ENCODE measurements at places on chromosomes 5 and 9.

DNA sequence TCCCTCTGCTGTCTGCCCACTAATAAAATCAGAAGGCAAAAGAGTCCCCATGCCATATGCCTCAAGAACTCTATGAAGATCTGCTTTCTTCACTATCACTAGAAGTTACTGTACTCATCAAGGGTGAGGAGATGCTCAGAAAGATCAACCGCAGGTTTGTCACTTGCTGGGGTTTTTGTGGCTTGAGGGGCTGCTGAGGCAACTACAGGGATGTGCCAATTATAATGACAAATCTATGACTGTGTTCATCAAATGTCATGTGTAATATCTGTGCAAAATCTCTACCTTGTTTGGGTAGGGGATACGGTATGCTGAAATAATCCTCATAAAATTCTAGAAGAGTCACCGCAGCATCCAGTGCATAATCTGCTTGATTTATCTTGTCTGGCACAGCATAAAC is 13.0 kb downstream of the ERAP1 start:
- no peak for DNase-seq

GRCh38 chr5:51816427-51816826 is 433.2 kb downstream of the ISL1 start:
- DNase-seq, result no peak

DNA sequence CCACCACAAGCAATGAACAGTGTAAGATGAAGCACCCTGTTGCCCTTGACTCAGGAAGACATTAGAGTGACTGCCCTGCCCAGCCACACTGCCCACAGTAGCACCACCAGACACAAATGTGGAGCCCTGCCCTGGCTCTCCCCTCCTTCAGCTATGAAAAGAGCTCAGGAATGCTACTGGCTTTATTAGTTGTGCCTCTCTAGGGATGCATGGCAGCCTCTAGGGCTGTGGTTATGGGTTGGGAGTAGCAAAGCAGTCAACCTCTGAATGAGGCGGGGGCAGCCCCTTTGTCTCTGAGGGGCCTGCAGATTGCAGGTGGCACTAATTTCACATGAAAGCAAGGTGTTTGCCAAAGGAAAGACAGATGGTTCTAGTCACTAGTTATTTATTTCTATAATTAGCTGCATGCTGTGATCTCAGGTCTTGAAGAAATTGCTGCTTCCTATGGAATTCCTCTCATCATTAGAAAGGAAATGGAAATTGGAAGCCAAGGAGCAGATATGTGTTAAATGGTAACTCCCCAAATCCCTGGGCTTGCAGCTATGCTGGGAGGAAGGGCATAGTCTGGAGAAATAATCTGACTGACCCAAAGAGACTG is 259.4 kb downstream of the TLR4 start:
- DNase-seq, result no peak

GRCh38 chr9:20361656-20362570 is 260.4 kb downstream of the MLLT3 start:
- no peak for DNase-seq

DNA sequence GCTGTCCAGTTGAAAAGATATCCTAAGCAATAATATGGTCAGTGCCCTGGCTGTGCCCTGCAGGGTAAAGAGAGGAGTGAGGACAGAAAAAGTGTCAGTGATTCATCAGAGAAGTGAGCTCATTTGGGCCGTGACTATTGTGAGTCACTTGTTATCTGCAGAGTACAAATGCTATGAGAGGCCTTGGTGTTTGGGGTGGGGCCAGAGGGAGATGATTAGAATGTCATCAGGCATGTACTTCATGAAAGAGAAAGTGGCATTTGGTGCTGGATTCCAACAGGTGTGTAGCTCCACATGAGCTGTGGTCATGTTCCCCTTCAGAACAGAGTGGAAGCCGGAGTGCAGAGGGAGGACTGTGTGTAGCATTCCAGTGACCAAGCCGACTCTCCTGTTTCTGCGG is 174.1 kb downstream of the KDM4C start:
- DNase-seq, result no peak

- DNase-seq, result no peak
Observed at GRCh38 chr5:159050316-159051143, 49.2 kb downstream of the EBF1 start.

GRCh38 chr9:133493845-133494540 is 15.1 kb upstream of the SLC2A6 start:
- DNase-seq, result no peak

GRCh38 chr5:131640043-131640856 is 5.2 kb upstream of the RAPGEF6 start:
- DNase-seq, result no peak

GRCh38 chr5:45696206-45696836 is at the start of gene HCN1:
HCN1 (minus strand) TSS chr5:45696380.
- DNase-seq, result peak; percentile 78

- no peak for DNase-seq
Observed at GRCh38 chr5:35470866-35471265, 146.8 kb upstream of the SPEF2 start.

DNA sequence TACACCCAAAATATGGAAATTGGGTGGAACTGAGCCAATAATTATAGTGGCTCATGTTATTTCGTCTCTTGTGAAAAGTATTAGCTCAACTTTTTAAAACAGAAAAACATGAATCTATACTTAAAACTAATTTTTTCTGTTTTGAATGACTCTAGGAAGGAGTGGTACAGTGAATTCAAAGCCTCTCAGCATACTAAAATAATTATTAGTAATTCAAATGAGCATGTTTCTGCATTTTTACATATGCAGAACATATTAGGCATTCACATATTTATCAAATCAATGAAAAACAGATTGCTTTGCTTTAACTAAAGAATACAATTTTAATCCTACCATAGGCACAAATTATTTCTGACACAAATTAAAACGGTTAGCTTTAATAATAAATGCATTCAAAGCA is 54.3 kb downstream of the CSNK1A1 start:
- DNase-seq, result no peak

GRCh38 chr5:60143942-60144549 is 250.5 kb upstream of the PDE4D start:
- no peak for DNase-seq

GRCh38 chr5:172906888-172907287 is 52.3 kb upstream of the RPL26L1 start:
- no peak for DNase-seq

- peak; percentile 61 for DNase-seq
Observed at GRCh38 chr9:20593537-20593936, 28.8 kb downstream of the MLLT3 start.

GRCh38 chr5:53276825-53277224 is 167.3 kb upstream of the MOCS2 start:
- DNase-seq, result no peak

DNA sequence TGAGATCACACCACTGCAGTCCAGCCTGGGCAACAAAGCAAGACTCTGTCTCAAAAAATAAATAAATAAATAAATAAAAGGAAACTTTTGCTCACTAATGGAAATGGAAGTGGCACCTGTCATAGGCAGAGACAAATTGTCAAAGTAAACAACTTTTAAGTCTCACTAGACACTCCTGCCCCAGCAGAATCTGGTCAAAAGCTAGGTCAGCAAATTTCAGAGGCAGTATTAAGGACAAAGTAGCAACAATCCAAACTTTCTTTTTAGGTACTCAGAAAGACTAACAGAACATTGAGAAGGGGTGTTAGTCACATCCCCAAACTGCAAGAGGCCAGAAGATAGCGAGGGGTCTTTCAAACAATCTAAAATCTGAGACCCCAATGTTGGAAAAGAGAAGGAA is 101.4 kb upstream of the MSX2 start:
- DNase-seq, result no peak

GRCh38 chr5:158483281-158483860 is 616.3 kb downstream of the EBF1 start:
- DNase-seq, result peak; percentile 3

DNA sequence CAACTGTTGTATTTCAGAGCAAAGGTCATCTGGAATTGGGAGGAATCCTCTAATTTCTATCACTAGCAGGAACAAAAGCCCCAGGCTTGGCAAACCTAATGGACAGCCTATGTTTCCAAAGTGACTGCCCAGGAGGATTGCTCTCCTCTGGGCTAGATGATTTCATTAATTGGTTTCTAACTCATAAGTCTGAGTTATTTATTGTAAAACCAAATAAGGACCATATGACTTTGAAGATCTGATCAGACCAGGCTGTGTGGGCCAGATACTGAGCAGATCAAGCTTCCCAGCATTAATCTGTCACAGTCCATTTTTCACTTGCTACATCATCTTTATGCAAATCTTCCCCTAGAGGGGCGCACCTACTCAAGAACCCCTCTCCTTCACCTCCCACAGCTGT is 125.2 kb downstream of the PRDM6 start:
- DNase-seq, result no peak

DNA sequence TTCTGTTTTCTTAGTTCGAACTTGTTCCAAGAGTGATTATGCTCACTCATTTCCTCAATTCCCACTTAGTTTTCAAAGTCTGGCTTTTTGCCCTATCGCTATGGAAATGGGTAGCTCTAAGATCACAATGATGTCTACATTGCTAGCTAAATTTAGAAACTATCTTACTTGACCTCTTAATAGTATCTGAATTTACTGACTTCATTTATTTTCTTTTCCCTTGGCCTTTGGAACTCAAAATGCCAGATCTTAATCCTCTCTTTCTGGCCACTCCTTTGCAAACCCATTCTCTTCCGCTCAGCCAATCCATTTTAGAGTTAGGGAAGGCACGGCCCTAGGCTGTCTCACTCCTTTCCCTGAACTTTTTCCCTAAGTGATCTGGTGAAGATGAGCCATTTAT is 137.0 kb downstream of the FER start:
- DNase-seq, result no peak

DNA sequence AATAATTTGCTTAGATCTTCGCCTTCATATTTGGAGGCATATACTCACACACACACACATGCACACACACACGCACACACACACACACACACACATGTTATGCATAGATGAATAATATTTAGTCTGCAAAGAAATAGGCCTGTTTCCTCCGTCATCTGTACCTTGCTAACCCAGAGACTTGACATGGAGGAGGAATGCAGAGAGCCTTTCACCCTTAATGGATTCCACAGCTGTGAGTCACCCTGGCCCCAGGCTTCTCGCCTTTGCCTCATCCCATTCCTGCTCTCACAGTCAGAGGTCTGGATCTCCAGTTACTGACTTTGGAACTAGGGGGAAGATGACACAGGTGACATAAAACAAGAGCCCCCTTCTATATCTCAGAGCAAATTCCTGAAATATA is 29.7 kb downstream of the ZNF462 start:
- no peak for DNase-seq

DNA sequence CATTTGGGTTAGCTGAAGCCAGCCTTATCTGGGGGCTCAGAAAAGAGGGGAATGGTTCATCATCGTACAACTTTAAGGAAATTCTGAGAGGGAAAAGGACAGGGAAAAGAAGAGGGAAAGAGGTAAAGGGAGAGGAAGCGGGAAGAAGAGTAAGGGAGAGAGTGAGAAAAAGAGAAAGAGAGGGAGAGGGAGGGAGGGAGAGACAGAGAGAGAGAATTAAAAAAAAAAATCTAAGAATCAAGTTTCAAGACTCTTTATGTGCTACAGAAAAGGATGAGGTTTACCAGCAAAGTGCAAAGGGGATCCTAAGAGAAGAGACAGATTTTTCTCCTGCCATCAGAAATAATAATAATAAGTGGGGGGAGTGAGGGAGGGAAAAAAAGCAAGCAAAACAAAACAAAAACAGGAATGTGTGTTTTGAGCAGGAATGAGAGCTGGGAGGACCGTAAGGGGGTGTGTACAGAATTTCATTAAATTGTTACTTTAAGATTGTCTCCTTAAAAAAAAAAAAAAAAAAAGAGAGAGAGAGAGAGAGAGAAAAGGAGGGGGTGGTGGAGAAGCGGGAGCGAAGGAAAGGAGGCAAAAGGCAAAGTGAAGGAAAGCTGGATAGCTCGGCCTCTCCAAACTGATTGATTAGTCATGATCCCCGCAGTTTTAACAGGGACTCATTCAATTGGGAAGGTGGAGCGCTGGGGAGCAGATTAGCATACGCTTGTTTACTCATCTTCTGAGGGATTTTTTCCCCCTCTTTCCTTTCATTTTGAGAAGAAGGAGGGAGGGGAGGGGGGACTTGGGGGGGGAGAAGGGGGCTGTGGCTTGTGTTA is 438 bp upstream of the PAPPA start:
- no peak for DNase-seq

- DNase-seq, result no peak
Observed at GRCh38 chr9:134206311-134207300, 42.2 kb upstream of the RNU6ATAC start.

DNA sequence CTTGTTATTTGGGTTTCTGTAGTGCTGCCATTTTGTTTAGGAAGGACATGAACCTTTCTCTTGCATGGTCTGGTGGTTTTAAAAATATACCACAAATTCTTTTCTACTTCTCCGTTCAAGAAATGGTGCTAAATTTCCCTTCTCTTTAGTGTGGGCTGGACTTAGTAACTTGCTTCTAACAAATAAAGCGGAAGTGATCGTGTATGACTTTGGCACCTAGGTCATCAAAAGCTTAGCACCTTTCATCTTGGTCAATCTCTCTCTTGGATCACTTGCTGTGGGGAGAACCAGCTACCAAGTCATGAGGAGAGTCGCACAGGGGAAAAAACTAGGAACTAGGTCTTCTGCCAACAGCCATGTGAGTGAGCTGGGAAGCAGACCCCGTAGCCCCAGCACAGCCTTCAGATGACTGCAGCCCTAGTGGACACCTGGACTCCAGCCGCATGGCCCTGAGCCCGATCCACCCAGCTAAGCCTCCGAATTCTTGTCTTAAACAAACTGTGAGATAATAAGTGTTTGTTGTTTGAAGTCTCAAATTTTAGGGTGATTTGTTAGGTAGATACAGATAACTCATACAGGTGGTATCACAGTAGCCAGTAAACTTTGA is 87.7 kb upstream of the CKMT2 start:
- DNase-seq, result no peak

DNA sequence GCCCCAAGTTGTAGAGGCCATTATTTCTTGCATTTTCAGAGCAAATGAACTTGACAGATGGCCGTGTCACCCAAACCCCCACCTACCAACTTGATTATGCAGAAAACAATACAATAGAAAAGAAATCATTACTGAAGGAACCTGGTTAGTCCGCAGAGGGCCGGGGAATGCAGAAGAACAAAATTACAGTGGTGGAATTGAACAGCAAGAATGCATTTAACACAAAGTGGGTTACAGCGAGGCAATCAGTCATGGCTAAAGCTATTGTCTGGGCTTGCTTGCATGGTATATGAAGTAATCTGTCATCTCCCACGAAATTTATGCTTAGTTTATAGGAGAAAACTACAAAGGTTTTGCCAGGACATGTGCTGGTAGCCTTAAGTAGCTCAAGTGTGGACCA is 238.3 kb upstream of the IRX1 start:
- DNase-seq, result no peak

- DNase-seq, result no peak
Observed at GRCh38 chr9:6049798-6050197, 34.4 kb upstream of the RANBP6 start.

DNA sequence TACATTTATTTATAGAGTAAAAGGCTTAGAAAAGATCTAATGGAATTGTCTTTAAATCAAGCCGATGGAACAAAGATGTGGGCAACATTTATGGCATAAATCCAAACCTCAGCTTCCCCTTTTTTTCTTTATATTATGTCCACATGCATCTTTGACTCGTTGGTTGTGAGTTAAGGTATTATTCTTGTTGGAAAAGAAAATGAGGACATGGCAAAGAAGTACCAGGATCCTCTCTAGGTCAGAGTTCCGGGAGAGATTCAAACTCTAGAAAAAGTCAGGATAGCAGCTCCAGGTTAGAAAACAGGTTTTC is 508 bp upstream of the NME5 start:
- DNase-seq, result no peak

- DNase-seq, result no peak
Observed at GRCh38 chr5:95060098-95060497, 224.8 kb downstream of the MCTP1 start.

GRCh38 chr9:21883642-21884041 is 81.2 kb downstream of the MTAP start:
- DNase-seq, result no peak

GRCh38 chr9:81653240-81653639 is 36.1 kb downstream of the TLE1 start:
- DNase-seq, result no peak

Measured in putamen (tissue), 1 donor.